ENCODE measurements at places on chromosomes 7 and 10. TPM values are rescaled to one million over a fixed set of nuclear protein-coding genes. Genes with fewer than 3 reads are reported as not detected.

The CNNM1 gene
- 1.1 TPM for total RNA-seq

The CPA2 gene
- not detected for total RNA-seq

The BTRC gene
- total RNA-seq, result 30.9 TPM

The PBLD gene
- total RNA-seq, result 13.9 TPM

The CREB5 gene
- total RNA-seq, result 10.6 TPM

The LIPM gene
- total RNA-seq, result not detected

The FBH1 gene
- 70.8 TPM for total RNA-seq

The HSPA12A gene
- total RNA-seq, result 15.7 TPM

The ZFAND4 gene
- total RNA-seq, result 20.7 TPM

The CLRN3 gene
- total RNA-seq, result not detected

The H2BK1 gene
- not detected for total RNA-seq

The OR2A5 gene
- not detected for total RNA-seq

The KRIT1 gene
- total RNA-seq, result 49.4 TPM

The UNC5B gene
- total RNA-seq, result 61.8 TPM

The EMX2 gene
- 46.1 TPM for total RNA-seq

GRCh38 chr7:140275069-140275965, 98.5 kb upstream of the KDM7A start:
- DNase-seq, result no peak

DNA sequence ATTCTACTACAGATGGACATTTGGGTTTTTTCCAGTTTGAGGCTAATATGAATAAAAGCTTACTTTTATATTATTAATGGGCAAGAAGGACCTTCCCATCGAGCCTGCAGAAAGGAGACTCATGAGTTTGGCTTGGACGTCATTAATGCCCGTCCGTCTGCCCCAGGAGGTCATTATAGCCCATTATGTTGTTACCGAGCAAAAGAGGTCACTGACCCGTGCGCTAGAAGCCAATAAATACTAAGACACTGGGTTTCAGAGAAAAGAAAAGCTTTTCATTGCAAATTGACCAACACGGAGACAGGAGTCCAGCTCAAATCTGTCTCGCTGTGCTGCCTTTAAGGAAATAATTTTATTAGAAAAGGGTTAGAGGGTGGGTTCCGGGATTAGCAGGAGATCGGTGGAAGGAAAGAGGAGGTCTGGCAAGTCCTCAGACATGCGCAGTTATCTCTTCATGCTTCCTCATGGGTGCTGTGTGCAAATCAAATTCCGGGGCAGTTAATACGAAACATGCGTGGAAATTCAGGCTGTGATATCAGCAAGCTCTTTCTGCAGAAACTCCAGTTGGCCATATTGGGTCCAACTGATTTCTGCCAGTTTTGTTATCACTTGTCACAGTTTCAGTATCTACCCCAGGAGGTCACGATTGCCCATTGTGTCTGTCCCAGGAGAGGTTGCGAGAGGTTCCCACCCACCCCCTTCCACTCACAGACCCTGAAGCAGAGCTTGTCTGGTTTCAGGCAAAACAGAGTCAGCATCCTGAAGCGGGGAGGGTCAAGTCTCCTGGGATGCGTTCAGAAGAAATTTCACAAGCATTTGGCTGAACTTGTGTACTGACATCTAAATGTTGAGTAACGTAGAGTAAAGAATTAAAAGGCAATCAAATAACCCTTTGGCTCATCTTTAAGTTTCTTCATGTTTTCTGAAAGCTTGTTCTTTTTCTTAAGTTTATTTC, 1.1 kb upstream of the GALNTL5 start:
- DNase-seq, result peak; percentile 50

DNA sequence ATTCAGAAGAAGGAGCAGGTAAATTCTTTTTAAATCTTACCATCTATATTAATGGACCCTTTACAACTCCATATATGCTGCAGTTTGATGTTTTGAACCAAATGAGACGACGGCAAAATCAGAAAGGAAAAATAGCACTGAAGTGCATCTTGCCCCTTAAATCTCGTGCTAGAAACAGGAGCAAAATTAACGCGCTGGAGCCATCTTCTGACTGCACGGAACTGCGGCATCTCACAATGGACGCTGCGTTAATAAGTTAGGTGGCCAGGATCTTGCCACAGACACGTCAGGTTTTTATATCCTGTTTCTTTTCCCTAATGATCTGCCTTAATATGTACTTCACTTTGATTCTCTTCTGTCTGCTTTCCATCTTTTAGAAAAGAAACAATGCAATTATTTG, 354.5 kb downstream of the TFEC start:
- no peak for DNase-seq

DNA sequence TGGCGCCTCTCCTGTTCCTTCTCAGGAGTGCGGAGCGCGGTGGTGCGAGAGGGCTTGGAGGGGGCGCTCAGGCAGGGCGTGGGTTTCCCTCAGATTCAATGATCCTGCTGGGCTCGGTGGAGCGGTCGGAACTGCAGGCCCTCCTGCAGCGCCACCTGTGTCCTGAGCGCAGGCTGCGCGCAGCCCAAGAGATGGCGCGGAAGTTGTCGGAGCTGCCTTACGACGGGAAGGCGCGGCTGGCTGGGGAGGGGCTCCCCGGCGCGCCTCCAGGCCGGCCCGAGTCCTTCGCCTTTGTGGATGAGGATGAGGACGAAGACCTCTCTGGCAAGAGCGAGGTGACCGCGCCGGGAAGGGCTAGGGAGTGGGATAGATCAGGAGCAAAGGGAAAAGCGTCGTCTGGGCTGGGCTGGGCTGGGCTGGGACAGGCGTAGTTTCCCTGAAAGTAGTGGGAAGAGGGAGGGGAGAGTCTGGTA, 17.0 kb downstream of the FAM131B start:
- no peak for DNase-seq

DNA sequence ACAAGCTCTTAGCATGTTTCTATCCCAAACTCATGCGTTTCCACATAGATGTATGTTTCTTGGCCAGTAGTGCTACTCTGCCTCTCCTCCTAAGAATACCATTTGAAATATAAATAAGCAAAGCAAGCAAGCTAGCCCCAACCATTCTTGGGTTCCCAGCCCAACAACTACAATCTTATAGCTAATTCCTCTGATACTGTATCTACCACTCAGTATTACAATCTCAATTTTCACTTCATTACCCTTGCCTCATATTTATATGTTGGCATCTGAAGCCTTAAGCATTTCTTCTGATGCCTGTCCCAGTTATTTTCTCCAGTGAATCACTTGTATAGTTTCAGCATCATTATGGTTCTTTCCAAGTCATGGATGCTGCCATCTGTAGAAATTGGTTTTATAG, 181.1 kb downstream of the ST7 start:
- no peak for DNase-seq

- DNase-seq, result no peak
Measured at GRCh38 chr10:90560331-90560730, 297.5 kb downstream of the HTR7 start.

GRCh38 chr7:131629217-131629882, 72.9 kb upstream of the PODXL start:
- no peak for DNase-seq

DNA sequence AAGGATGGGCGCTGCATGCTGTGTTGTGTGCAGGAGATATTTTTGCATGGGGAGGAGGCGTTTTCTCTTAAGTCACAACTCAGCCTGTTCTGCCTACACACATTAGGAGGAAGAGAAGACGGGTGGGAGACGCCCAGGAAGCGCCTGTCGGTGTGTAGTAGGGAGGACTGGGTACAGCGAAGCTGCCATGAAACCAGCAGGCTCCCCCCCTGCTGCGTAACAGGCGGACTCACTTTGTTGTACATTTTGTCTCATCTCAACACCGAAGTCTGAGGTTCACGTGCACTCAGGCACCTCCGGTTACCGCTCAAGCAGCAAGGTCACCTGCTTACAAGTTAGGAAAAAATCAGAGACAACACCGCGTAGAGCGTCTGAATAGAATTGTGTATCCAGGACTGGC, 56.3 kb downstream of the CRTAC1 start:
- no peak for DNase-seq

DNA sequence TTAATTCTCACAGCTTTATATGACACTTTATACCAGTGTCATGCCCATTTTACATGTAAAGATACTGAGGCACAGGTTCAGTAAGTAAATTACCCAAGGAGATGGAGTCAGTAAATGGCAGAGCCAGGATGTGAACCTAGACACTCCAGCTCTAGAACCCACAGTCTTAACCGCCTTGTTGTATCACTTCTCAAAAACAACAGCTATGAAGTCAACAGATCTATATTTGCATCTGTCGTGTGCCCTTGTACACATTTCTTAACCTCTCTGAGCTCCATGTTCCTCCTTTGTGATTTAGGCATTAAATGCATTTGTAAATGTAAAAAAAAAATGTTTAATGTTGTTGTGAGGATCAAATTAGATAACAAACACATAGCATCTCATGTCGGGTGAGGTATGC, 716.2 kb downstream of the SUGCT start:
- DNase-seq, result no peak

- DNase-seq, result no peak
Measured at GRCh38 chr7:115883629-115884028, 146.9 kb downstream of the TFEC start.

GRCh38 chr7:24054236-24054635, 229.8 kb upstream of the NPY start:
- no peak for DNase-seq

- DNase-seq, result no peak
Measured at GRCh38 chr10:6953271-6953801, 373.3 kb upstream of the PRKCQ start.

DNA sequence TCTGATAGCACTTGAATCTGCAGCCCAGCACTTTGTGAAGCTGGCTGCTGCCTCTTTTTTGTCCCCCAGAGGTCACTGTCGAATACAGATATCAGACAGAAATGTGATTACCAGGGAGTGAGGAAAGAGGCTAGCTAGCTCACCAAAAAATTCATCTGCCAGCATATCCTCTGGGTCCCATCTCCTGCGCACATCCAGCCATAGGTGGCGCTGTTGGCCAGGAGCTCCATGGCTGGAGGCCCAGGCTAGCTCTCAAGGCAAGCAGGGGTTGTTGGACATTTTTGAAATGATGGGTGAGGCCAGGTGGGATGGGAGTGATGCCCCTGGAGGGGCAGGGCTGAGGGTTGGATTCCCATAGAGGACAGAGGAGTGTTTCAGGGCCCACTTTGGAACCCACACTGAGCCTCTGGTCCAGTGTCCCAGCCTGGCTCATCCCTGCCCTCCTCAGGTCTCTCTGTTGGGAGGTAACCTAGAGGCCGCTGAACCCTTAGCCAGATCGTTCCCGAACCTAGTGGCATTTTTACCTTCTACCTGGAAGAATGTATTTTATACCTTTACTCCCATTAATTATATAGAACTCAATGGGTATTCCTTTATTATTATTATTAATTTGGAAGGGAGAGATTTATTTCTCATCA, 14.8 kb downstream of the DPCD start:
- peak; percentile 62 for DNase-seq

- DNase-seq, result peak; percentile 61
Measured at GRCh38 chr10:103765981-103766380, 89.4 kb downstream of the SH3PXD2A start.

DNA sequence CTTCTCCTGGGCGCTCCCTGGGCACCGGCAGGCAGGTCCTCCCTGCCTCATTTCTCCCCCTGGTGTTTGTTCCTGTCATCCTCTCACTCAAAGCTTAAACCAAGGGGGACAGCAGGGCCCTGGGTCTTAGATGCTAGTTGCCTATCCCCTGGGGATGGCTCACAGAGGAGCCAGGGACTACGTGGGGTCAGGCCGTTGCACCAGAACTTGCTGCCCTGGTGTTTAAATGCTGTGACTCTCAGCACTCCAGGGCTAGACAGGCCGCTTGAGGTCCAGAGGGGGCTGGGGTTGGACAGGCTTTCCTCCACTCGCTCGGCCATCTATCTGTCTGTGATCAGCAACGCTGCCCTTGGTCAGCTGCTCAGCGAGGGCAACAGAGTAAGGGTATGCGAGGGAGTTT, 340.3 kb downstream of the CXCL12 start:
- DNase-seq, result peak; percentile 39

DNA sequence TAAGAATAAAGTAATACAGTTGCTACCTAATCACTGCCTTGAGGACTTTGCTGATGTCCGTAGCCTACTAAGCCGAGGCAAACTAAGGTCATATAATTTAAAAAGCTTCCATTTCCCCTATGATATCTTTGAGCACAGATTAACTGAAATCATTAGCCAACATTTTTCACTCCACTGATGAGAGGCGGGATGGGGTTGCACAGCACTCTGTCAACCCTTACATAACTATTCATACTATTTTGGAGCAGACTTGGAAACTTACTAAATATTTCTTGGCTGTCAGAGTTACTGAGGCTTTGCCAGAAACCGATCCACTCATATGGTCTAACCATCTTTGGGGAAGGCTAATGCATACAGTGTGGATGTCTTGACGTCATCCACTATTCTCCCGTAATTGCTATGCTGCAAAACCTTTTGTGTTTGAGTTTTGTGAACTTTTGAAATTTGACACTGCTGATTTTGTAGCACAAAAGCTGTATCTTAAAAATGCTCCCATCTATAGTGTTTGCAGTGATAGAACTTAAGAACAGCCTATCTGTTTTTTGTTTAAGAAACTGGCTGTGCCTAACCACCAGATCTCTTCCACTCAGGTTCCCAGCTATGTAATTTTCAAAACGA, 248.7 kb downstream of the TSPAN12 start:
- DNase-seq, result no peak

DNA sequence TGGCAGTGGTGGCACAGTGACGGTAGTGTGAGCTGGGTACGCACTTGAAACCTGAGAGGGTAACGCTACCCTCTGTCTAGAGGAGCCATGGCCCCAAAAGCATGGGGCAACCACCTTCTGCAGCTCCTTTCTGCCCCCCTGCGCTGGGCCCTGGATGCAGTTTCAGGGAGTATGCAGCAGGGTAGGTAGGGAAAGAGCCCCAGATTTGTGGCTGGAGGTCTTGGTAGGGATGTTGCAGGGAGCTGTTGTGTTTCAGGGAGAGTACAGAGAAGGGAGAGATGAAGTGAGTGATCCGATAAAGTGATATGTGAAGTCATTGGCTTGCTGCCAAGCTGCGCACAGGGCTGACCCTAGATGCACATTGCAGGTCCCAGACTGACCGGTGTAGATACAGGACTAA, 2.7 kb upstream of the PGAM2 start:
- no peak for DNase-seq

DNA sequence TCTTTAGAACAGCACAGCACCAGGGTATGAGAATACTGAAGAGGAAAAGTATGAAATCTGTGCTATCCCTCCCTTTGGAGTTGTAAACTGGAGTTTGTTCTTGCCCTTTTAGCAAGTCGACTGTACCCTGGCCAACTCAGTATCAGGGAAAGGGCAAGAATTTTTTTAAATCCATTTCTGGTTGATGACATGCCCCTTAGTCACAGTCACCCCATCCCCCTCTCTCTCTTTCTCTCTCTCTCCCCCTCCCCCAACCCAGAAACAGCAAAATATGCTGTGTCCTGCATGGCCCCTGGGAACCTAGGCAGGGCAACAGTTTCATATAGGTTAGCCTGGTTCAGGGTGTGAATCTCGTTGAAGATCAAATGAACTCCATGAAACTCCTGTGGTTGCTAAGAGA, 177.7 kb upstream of the ADO start:
- no peak for DNase-seq

Data from ureter (tissue), 1 donor.